ENCODE measurements at places on chromosomes 7 and 10. TPM values are rescaled to one million over a fixed set of nuclear protein-coding genes. Genes with fewer than 3 reads are reported as not detected.

Gene FEZF1
- 0.28 TPM for total RNA-seq

Gene PAPOLB
- 0.10 TPM for total RNA-seq

Gene TMEM176B
- 1.4 TPM for total RNA-seq

Gene ARMC3
- total RNA-seq = 2.1 TPM

Gene VWA2
- total RNA-seq = 2.4 TPM

Gene UNCX
- total RNA-seq = not detected

Gene LDB3
- total RNA-seq = 0.36 TPM

Gene PLXDC2
- total RNA-seq = 73.1 TPM

Gene TMEM106B
- total RNA-seq = 23.2 TPM

Gene HOXA2
- 1.1 TPM for total RNA-seq

- DNase-seq = peak; percentile 60
Observed at GRCh38 chr10:71285180-71285545, 33.9 kb upstream of the SLC29A3 start.

- DNase-seq = no peak
Observed at GRCh38 chr10:13516176-13516575, 12.6 kb downstream of the BEND7 start.

- DNase-seq = no peak
Observed at GRCh38 chr10:109647627-109648026, 275.7 kb downstream of the XPNPEP1 start.

GRCh38 chr7:44071726-44072363 lies 6.5 kb upstream of the PGAM2 start:
- no peak for DNase-seq

- no peak for DNase-seq
Observed at GRCh38 chr10:123512901-123513775, 153.0 kb upstream of the GPR26 start.

DNA sequence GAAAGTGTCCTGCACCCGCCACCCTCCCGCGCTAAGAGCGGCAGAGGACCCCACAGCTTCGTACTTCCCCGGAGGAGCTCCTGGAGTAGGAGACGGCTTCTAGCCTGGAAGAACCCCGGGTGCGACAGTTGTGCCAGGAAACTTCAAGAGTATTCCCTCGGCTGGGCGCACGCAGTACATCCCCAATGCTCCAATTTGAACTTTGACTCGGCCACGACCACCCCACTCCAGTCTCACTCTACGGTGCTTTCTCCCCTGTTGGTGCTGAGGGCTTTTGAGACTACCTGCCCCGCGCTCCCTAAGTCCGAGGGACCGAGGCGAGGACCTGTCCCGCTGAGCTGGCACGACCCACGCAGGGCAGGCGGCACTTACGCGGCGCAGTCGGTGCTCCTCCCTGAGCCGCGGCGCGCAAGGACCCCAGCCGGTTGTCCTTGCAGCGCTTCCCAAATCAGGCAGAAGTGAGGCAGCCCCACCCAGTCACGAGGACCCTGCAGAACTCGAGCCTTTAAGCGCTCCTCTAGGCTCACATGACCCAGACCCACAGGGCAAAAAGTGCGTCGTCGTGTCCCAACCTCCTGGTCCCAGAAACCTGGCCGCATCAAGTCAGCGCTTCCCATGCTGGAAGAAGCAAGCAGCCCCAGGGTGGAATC lies at the start of gene CPVL:
Gene CPVL (minus strand): TSS at position 481 of the 650 bp plus-strand sequence. CDS start 25,476 bp downstream, outside the sequence.
- DNase-seq = peak; percentile 41

GRCh38 chr10:132926070-132926469 lies 16.3 kb downstream of the CFAP46 start:
- DNase-seq = no peak

DNA sequence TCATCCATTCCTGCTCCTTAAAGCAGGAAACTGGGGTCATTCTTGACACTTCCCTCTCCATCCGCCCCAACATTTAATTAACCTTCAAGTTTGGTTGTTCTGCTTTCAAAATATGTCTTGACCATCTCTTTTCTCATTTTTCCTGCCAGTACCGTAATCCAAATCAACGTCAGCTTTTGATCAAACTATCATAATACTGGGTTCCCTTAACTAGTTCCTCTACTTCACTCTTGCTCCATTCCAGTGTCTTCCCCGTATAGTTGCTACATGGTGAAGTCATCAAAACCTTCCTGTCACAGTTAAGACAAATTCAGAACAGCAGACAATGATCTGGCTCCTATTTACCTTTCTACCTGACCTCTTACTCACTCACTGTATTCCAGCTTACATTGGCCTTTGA lies 6.6 kb upstream of the KLF14 start:
- DNase-seq = no peak

DNA sequence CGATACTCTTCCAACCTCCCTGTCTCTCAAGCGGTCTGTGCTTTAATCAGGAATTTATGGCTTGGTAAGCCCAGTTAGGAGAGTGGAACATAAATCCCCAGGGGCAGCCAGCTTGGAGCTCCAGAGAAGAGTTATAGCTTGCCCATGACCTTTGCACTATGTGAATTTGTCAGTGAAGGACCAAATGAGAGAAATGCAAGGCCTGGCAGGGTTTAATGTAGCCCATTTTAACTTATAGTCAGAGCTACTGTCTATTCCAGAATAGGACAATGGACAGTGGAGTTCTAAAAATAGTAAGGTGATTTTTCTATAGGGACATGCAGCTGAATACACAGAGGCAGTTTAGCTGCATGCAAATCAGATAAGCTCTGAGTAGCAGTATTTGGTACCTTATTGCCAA lies 142.6 kb upstream of the CAV2 start:
- no peak for DNase-seq

DNA sequence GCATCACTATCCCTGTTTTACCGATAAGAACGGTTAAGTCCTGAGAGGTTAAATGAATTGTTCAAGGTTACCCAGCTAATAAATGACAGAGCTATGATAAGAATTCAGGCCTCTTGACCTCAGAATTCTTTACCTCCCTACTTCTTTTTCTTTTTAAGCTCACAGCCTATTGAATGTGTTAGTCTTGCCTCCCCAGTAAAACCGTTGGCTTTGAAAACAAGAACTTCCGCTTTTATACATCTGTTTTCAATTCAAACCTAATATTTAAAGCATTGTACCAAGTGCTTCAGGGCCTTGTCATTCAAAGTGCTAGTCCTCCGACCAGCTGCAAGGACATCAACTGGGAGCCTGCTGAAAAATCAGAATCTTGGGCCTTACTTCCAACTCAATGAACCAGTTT lies 15.6 kb downstream of the SEC31B start:
- DNase-seq = no peak

GRCh38 chr7:132643302-132643701 lies 67.0 kb upstream of the PLXNA4 start:
- no peak for DNase-seq

DNA sequence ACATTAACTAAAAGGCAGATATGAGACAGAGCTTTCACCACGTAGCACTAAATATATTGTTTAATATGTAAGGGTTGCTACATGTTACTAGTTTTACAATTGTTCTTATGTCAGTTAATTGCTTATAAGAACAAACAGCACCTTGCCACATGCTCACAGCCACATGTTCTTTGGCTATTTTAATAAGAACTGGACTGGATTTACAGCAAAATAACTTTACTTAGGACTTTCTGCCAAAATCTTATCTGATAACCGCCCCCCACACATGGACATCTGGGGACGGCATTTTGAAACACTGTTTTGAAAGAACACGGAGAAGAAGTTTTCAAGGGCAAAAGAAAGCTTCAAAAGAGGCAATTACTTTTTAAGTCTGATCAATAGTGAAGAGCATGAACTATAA lies 45.3 kb downstream of the JAZF1 start:
- no peak for DNase-seq

- no peak for DNase-seq
Observed at GRCh38 chr7:44330331-44330730, 4.9 kb upstream of the CAMK2B start.

DNA sequence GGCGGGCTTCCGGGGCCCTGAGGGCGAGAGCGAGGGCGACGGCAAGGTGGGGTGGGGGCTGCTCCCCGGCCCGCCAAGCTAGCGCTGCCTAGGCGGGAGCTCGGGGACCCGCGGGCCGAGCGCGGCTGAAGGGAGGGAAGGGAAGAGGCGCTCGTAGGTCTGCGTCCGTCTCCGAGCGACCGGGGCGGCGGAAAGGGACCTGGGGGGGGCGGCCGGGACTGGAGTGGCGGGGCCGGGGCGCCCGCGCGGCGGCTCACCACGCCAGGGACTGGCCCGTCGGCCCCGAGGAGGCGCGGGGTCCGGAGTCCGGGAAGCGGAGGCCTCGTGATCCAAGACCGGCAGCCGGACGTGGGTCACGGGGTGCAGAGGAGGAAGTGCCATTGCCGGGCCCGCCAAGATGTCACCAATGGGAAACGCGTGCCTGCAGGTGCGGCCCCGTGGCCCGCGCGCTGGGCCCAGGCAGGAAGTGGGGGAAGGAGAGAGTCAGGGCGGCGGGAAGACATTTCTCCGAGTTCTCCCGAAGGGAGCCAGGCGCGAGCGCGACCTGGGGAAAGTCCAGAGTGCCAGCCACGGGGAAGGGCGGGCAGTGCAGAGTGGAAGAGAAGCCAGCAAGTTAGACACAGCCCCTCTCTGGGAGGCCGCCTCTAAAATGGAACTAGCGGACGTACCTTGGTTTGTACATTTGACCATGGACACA lies 11.9 kb downstream of the HNRNPF start:
- peak; percentile 86 for DNase-seq

DNA sequence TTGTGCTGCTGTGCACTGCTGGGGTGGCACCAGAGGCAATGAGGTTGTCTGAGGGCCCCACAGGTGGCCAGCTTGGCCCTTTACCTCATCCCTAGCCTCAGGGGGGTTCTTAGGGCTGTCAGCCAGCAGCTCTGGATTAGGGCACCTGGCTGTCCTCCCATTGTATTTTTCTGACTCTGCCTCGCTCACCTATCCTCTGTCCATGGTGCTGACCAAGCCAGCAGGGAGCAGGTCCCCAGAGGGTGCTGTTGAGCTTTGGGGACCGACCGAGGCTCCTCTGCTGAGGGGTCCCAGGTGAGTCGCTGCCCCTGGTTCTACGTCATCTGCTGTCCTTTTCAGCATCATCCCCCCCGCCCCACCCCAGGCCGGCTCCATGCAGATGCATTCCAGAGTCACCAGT lies 32.1 kb upstream of the ZNF735 start:
- no peak for DNase-seq

DNA sequence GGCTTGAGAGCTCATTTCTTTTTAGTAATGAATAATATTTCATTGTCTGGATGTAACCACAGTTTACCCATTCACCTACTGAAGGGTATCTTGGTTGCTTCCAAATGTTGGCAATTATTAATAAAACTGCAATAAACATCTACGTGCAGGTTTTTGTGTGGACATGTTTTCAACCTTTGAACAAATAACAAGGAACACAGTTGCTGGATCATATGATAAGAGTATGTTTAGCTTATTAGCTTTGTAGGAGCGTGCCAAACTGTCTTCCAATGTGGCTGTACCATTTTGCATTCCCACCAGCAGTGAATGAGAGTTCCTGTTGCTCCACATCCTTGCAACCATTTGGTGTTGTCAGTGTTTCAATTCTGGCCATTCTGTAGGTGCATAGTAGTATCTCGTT lies 49.0 kb downstream of the CSGALNACT2 start:
- no peak for DNase-seq

GRCh38 chr10:75649466-75649865 lies 218.0 kb downstream of the LRMDA start:
- DNase-seq = no peak

- no peak for DNase-seq
Observed at GRCh38 chr7:144641389-144642044, 194.3 kb downstream of the TPK1 start.

- no peak for DNase-seq
Observed at GRCh38 chr10:20623546-20623945, 273.6 kb downstream of the NEBL start.

GRCh38 chr10:117556356-117556755 lies 13.8 kb downstream of the EMX2 start:
- DNase-seq = no peak

DNA sequence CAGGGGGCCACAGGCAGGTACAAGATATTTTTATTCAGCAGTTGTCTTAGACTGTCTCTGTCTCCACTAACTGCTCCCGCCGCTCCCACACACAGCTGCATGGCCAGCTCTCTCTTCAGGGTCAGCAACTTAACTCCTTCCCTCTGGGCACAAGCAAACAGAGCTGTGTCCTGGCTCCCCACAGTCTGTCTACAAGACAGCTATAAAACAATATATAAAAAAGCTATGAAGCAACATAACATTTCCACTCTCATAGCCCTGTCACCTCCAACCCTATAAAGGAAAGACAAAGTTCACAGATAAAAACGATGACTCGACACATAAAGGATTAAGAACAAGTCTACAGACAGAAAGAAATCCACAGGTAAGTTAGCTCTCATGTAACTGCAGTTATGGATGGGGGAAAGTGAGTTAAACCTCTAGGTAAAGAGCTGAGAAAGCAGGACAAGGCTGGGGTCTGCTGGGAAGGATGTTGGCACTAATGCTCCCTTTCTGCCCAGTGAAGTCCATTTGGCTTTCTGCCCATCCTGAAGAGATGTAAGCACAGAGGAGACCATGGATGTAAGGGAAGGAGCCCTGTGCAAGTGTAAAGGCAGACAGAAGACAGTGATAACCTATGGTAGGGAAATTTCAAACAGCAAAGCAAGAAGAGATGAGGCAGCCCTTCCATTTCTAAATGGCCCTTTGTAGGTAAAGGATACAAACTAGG lies 27.0 kb downstream of the RAPGEF5 start:
- no peak for DNase-seq

DNA sequence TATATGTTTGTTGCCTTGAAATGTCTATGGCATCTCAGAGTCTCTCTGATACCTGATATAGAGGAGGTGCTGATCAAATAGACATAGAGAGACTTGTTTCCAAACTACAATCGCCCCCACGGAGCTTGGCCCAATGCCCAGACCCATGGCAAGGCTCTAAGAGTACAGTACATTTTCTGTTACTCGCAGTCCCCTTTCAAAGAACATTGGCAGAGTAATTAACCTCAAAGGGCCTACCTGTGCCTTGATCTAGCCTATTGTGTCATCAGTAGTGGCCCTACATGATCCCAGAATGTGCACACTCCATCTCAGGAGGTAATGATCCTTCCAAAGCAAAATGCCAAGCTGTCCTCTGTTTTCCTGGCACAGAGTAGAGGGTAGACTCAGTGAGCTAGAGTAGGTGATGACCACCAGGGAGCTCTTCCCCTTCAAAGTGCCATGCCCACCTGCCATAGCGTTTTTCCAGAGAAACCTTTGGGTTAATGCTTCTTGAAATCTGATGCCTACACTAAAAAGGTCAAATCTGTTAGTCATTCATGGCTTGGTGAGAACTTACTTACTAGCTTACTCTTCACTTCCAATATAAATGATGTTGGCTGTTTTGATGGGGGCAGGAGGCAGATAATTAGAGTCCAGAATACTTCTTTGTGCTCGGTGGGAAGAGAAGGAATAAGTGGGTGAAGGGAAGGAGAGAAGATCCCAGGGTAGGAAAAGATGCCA lies 41.2 kb upstream of the ACSL5 start:
- no peak for DNase-seq

Measured in endothelial cell (in vitro differentiated cells).